ENCODE measurements at places on chromosomes 6 and 20.

GRCh38 chr6:145247692-145248419 lies 487.5 kb downstream of the EPM2A start:
- DNase-seq = no peak

DNA sequence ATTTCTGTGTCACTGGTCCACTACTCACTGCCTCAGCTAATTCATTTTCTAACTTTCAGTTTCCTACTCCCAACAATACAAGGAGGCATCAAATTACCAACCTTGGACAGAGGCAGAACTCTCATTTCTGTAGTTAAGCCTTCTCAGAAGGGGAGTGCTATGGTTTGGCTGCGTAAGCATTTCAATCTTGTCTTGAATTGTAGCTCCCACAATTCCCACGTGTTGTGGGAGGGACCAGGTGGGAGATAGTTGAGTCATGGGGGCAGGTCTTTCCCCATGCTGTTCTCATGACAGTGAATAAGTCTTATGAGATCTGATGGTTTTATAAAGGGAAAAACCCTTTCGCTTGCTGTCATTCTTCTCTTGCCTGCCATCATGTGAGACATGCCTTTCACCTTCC lies 22.9 kb downstream of the HLA-DRA start:
- no peak for DNase-seq

DNA sequence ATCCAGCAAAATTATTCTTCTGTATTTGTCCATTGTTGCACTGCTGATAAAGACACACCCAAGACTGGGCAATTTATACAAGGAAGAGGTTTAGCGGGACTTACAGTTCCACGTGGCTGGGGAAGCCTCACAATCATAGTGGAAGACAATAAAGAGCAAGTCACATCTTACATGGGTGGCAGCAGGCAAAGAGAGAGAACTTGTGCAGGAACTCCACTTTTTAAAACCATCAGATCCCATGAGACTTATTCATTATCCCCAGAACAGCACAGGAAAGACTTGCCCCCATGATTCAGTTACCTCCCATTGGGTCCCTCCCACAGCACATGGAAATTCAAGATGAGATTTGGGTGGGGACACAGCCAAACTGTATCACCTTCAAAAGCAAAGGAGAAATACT lies 286.5 kb upstream of the ECI2 start:
- no peak for DNase-seq

DNA sequence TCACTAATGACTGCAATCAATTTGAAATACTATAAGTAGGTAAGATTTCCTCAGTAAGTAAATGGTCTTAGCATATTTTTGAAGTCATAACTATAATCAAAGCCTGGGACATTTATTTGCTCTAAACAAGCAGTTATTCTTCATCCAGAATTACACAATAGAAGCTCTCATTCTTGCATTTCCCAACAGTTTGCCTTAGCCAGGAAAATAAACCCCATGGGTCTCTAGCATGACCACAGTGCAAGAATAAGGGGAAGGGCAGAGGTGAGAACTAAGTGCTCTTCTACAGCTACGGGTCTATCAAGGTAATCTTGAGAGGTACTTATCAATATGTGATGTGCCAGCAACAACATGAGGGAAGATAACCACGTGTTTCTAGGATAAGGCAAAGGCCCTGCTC lies 14.1 kb upstream of the HLA-C start:
- DNase-seq = no peak

DNA sequence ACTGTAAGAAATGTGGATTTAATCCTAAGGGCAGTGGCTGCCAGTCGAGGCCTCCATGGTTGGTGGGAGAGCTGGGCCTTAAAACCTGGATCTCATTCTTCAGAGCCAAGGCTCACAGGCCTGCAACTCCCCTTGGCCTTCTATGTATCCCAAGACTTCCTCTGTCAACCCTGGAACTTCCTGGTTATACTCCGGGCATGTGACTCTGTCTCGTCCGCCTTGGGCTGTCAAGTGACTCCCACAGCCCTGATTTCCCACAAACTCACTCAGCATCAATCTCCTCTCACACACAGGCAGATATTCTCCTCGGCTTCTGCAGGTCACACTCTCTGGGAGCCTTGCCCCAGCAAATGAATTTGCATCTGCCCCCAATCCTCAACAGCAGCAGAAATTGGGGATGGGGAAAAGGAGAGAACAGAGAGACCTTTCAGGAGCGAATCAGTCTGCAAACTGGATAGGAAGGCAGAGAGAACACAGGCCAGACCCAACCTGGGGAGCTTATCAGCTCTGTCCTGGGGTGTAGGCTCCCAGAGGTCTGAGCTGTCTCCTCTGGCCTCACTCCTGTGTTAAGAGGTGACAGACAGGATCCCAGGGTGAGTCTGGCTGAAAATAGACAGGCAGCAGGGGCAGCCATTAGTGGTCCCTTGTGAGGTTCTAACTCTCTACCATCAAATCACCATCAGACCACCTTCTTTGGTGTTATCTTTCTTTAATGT lies 30.4 kb upstream of the PREX1 start:
- DNase-seq = no peak

DNA sequence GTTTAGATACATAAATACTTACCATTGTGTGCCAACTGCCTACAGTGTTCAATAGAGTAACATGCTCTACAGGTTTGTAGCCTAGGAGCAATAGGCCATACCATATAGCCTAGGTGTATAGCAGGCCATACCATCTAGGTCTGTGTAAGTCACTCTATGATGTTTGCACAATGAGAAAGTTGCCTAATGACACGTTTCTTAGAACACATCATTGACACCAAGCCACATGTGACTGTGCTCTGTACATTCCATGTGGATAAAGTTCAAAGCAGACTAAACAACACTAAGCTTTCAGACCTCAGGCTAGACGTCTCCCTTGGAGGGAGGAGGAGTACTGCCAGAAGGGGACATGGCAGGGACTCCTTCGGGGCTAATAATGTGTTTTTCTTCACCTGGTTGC lies 93.6 kb downstream of the KIF16B start:
- DNase-seq = no peak

DNA sequence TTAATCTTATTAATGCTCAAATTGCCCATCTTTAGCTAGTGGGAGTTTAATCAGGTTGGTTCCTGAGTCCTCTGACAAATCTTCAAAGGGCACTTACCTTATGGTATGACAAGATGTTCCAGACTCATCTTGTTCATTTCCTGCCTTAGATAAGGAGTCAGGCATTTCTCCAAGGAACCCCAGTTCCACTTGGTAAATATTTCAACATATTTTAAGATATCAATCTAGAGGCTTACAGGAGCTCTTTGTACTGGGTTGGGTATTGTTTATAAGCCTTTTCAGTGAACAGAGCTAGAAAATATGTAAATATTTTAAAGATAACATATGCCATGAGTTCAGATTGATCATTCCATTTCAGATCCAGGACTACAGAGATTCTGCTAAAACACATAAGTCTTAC lies 159.8 kb downstream of the RCAN2 start:
- no peak for DNase-seq

DNA sequence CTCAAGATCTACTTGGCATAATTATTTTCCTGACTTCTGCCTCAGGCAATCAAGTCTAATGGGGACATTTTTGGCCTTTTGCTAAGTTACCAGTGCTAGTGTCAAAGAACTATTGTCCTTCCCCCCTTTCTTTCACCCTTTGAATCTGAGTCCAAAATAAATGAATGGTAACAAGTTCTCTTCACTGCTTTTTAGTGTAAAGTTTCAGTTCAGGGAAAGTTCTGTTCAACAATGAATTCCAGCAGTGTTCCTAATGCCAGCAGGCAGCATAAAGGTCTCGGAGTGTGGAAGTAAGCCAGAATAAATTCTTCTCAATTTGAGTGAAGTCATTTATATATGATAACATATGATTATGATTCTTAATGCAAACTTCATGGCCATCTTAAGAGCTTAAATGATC lies 20.8 kb upstream of the TSPYL1 start:
- no peak for DNase-seq

DNA sequence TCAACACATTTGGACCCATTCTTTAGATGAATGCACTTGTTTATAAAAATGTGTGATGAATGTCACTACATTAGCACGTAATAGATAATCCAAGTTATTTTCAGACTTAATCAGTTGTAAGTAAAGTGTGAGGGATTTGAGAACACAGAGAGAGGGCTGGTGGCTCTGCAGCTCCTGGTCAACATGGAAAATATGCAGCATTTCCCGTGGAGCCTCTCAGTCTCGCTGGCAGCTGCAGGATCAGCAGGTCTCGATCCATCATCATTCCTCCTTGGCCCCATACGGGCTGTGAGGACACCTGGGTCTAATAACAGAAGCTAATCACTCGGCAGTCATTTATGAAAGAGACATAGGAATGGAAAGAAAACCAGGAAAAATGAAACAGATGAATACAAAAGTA lies 390.2 kb downstream of the PRKN start:
- DNase-seq = no peak

GRCh38 chr20:8039042-8039441 lies 19.5 kb upstream of the TMX4 start:
- DNase-seq = no peak

DNA sequence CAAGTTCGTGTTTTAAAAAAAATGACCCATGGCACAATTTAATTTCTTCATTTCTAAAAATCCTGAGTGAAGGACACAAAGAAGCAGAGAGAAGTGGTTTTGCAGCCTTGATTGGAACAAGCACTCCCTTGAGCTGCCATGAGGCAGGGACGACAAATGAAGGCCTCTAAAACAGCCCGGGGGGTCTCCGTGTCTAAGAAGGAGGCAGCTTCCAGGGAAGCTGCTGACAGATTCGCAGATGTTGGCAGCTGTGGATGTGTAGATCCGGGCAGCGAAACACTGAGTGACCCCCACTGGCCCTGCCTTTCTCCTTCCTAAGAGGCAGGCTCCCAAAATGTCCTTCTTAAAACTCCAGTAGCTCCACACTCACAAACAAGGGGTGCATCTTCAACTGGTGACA lies 9.6 kb upstream of the LBP start:
- no peak for DNase-seq

DNA sequence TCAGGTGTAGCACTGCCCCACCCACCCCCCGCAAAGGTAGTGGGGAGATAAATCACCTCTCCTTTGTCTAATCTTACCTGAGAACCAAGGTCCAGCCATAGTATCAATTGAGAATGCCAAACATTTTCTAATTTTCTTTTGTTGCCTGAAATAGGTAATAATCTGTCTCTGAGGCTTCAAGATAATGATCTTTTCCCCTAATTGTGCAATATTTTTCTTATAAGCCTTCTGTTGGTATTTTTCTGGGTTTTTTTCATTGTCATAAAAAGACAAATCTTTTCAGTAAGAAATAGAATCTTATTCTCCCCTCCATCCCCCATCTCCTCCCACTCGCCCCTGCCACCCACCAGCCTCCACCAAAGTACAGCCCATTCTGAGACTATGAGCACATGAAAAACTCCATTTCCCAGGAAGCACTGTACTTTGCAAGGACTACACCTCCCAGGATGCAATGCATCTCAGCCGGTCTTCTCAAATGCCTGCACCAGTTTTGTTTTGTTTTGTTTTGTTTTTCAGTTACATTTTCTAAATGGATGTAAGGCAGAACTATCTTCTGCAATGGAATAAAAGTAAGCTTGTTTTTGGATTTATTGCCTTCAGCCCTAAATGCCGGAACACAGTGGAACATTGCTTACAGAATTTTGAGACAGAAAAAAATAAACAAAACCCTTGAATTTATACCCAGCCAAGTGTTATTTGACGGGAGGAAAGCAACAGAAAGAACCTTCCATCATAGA lies 268.0 kb downstream of the TFAP2A start:
- DNase-seq = no peak

GRCh38 chr6:144443157-144443556 lies 158.0 kb downstream of the UTRN start:
- no peak for DNase-seq

All from activated T-helper 1 cell treated with anti-CD3 and anti-CD28 coated beads, Interleukin-2, amount 50 U/mL, for 16 hours (primary cell).